ENCODE measurements at places on chromosomes 2 and 18.

GRCh38 chr2:47601568-47601967 is 181.4 kb upstream of the MSH6 start:
- DNase-seq, result no peak

DNA sequence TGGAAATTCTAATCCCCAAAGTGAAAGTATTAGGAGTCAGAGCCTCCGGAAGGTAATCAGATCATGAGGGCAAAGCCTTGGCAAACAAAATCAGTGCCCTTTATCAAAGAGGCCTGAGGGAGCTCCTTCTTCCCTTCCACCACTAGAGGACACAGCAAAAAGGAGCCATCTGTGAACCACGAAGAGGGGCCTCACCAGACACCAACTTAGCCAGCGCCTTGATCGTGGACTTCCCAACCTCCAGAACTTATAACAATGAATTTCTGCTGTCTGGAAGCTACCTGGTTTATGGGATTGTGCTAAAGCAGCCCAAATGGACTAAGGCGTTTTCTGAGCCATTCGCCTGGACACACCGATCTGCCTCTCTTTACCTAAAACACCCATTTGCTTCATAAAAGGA is 133.1 kb downstream of the EIPR1 start:
- DNase-seq, result no peak

GRCh38 chr2:122481717-122482116 is 726.3 kb downstream of the TSN start:
- no peak for DNase-seq

- DNase-seq, result no peak
Observed at GRCh38 chr2:216693414-216694080, 1.8 kb downstream of the IGFBP5 start.
